Activated CD8-positive, alpha-beta memory T cell treated with anti-CD3 and anti-CD28 coated beads for 1 hour (primary cell): ENCODE measurements at places on chromosomes 2 and 18.

DNA sequence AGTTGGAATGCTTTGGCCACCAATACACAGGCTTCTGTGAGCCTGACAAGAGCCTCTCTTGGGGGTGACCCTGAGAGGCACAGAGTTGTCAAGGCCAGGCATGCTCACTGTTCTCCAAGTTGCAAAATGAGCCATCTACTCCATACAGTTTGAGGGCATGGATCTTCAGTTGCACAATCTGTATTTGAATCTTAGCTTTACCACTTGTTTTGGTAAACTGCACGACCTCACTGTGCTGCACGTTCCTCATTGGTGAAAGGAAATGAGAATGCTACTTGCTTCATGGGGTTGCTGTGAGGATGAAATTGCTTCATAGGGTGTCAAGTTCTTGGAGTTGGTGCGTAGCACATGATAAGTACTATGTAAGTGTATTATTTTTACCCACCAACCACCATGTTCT is 12.0 kb upstream of the HAAO start:
- no peak for DNase-seq

DNA sequence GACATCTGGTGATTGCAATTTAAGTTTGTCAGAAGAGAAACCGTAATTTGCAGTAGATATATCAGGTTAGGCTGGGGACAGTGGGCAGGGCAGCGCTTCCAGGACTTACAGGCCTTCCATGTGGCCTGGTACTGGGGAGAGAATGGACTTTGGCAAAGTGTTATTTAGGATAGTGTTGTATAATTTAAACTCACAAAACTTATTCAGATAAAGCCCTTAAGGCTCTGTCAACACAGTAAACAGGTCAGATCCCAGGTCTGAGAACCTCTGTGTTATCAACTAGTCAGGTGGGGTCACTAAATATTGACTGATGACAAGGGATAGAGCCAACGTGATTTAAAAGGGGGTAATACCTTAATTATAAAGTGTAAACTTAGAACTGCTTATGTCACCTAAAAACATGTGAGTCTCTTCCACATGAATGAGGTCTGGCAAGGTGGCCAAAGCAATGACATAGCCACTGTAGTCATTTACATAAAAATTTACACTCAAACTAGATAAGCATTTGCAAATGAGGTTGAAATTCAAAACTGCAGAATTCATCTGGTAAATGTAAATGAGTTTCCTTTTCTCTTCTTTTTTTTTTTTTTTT is 80.2 kb upstream of the DNMT3A start:
- no peak for DNase-seq

- no peak for DNase-seq
Observed at GRCh38 chr2:215082446-215082845, 56.0 kb downstream of the ABCA12 start.

- no peak for DNase-seq
Observed at GRCh38 chr2:133247631-133248030, 320.6 kb downstream of the NCKAP5 start.

DNA sequence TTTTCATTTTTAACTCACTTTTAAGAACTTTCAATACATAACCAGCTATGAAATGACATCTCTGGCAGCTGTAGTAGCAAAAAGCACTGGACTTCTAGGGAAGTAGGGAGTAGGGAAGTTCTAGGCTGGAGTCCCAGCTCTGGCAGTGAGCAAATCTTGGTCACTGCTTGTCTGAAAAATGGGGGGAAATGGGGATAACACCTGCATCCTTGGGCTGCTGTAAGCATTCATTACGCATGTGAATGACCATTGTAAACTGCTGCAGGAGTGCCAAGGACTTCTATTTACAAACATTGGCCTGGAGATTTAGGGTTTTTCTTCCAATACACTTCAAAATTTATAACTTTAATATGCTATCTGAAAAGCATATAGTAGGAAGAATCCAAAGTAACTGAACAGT is 972 bp upstream of the MPP4 start:
- no peak for DNase-seq

DNA sequence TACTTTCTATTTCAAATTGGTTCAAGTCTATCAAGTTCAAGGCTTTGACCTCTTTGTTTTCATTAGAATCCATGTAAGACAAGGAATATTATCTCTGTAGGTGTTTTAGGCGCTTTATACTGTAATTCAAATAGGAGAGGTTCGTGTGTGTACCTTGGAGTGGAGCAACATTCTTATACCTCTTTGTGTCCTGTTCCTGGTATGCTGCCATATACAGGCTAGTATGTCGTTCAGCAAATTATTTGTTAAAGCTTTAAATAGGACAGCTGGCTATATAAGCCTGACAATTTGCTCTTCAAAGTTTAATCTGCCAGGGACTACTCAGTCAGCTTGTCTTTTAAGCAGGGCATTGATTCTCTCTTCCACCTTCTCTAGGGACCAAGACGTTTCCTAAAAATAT is 31.1 kb upstream of the SPAG16 start:
- DNase-seq: no peak

GRCh38 chr2:169961911-169962310 is 134.7 kb downstream of the UBR3 start:
- DNase-seq: no peak
